ENCODE measurements at places on chromosomes 2 and 18.

DNA sequence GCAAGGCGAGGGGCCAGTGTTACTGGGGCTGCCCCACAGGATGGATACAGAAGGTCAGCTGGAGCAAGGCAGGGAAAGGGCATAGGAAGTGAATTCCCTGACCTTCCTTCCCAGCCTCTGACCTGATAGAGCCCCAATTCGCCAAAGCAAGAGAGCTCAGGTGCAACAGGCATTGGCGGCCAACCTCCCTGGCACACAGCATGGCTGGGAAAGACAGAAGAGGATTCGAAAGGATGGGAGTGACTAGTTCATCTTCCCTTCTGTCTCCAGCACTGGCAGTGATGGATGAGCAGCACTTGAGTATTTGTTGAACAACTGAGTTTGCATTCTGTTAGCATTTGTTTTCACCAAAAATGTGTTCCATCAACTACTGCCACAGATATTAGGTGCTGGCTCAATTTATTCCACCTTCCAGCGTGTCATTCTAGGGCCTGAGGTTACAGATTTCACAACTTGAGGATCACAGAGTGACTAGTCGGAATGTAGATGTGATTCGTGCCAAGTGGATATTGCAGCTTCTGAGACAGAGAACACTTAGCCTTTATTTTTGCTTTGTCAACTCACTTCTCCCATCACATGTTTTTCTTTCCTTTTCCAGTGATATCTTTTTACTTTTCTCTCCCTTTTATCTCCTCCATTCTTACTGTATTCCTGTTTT, 6.2 kb downstream of the COPS8 start:
- no peak for DNase-seq

DNA sequence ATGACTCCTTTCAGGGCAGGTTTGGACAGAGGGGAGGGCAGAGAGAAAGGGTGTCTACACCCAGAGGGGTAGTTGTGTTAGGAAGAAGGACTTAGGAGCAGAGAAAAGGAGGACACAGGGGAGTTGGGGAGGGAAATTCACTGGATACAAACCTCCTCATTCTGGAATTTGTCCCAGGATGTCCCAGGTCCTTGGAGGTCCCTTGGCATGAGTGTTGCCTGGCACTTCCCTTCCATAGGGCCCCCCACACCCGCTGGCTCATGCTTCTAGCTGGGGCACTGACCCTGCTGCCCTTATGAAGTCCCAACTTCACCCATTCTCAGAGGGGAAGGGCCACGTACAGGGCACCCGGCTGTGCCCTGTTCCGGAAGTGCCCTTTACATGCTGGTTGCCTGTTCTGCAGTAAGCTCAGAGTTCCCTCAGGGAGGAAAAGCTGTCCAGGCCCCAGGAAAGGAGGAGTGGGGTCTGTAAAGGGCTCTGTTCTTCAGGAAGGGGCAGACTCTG, 93.6 kb upstream of the SMAD2 start:
- no peak for DNase-seq

DNA sequence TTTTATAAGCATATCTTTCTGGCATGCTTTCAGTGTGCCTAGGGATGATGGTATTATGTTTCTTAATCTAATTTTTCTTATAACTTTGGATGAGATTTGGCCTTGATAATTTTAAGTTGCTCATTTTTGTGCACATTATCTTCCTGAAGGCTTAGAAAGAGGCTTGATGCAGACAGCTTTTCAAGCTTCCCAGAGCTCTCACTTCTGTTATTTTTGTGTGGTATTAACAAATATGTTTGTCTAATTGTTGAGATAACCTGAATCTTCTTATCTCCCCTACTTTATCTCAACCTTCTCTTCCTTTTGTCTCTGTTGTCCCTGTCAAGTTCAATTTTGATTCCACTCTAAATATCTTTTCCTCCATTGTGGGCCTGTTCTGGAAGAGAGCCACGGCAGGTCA, 113.2 kb upstream of the LRRTM1 start:
- no peak for DNase-seq

DNA sequence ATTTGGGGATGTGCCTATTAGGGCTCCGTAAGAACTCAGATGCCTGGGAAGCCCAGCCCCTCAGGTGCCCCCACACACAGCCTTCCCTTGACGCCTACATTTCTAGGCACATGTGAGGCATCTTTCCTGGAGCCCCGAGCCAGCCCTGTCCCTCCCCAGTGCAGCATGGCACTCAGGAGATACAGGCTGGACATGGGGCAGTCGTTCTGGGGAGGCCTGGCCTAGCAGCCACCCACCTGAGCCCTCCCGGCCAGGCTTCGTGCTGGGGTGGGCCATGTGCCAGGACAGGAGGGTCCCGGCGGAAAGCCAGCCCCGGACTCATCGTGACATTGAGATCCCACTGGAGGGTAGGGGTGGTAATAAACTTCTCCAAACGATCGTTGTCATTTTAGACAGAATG, 15.2 kb downstream of the BOK start:
- DNase-seq, result no peak

GRCh38 chr2:152577579-152577978, 139.7 kb downstream of the PRPF40A start:
- no peak for DNase-seq

DNA sequence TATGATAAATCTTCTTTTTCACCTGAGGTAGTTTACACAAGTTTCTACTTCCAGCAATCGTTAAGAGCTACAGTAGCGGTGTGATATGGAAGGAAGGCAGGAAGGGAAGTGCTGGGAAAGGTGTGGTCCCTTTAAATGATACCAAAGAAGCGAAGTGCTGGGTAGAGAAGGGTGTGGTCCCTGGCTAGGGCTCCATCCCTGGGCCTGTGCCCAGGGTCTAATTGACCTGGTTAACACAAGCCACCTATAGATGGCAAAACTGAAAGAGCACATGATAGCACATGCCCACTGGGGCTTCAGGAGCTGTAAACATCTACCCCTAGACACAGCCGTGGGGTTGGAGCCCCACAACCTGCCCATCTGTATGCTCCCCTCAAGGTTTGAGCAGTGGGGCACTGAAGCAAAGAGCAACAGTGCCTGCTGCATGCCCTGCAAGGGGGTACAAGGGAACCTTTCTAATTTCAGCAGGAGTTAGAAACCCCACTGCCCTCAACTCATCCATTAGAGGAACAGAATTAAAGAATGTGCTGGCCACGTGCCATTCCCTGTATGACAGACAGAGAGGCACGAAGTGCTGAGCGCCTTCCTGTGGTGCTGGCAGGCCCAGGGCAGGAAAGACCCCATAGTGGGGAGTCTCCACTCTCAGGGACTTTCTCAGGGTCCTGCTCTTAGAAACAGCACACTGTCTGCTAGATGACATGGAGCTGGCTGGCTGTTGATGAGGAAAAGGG, 153.1 kb upstream of the LMAN1 start:
- DNase-seq, result no peak

GRCh38 chr2:158047156-158047611, 54.5 kb upstream of the UPP2 start:
- DNase-seq, result no peak

GRCh38 chr2:55087936-55088335, 37.7 kb upstream of the RTN4 start:
- no peak for DNase-seq

DNA sequence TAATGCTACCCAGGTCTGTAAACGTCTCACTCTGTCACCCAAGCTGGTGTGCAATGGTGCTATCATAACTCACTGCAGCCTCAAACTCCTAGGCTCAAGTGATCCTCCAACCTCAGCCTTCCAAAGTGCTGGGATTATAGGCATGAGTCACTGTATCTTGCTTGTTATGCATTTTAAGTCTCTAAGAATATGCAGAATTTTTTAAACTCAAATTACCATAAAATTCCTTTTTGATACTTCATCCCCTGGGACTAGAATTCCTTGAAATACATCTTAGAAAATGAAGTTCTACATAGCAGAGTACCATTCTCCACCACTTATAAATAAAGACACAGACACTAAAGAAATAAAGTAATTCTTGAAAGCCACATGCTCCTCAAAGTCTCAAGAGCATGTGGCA, 30.2 kb upstream of the LRATD1 start:
- DNase-seq, result no peak

- no peak for DNase-seq
Measured at GRCh38 chr2:20666005-20666303, 990 bp upstream of the GDF7 start.

DNA sequence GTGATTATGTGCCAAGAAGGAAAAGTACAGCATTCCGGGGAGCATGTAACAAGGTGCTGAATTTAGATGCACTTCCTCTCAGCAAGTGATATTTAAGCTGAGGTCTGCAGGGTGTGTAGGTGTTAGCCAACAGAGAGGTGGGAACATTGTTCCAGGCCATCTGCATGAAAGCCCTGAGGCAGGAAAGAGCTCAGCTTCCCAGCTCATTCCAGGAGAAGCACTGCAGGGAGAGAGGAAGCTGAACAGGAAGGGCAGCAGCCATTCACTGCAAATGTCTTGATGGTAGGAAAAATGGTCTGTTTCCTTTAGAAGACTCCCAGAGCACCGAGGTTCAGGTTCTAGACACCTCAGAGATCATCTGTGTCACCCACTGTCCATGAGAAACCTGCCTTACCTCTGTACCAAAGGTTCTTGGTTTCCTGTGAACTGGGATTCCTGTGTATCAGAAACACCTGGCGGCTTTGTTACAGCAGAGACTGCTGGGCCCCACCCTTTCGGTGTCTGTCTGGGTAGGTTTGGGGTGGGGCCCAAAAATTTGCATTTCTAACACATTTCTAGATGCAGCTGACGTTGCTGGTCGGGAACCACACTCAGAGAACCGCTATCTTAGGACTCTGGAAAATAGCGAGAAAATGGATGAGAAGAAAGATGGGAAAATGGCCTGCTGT, 84.0 kb downstream of the RTN4 start:
- DNase-seq, result no peak
